ENCODE measurements at places on chromosomes 7 and 10. TPM values are rescaled to one million over a fixed set of nuclear protein-coding genes. Genes with fewer than 3 reads are reported as not detected.
A peak's percentile ranks its signal among the peaks of the same experiment; 100 is the strongest.

GRCh38 chr10:67506083-67506756, 189.8 kb downstream of the CTNNA3 start:
- no peaks in the 10 kb centered on the region for H3K36me3 ChIP-seq
- no peak overlapping the region for H3K27ac ChIP-seq
- no peaks in the 10 kb centered on the region for H3K27me3 ChIP-seq
- no peak overlapping the region for H3K4me3 ChIP-seq
- no peaks in the 10 kb centered on the region for H3K4me1 ChIP-seq

DNA sequence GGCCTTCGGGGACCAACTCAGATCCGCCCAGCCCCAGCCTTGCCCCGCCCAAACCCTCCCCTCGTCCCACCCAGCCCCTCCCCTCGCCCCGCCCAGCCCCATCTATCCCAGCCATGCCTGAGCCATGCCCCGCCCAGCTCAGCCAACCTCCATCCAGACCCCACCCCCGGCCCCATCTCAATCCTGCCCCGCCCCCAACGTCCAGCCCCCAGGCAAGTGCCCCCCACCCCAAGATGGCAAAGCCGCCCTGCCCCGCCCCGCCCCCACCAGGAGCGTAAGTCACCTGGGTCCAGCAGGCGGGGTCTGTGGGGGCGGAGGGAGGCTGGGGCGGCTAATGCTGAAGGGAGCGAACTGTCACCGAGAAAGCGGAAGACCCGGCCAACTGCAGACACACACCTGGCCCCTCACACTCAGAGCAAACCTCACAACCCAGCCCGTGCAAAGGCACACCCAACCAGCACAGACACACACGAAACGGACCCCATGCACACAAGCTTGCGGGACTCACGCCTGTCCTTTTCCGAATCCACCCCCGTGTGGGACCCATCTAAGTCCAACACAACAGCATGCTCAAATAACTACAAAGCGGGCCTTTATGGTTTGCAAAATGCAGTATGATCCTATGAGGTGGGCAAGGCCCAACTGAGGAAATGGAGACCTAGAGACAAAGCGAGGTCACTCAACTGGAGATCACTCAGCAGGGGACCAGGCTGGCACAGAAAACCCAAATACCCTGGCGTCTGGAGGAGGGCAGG, 11.5 kb upstream of the OGA start:
- H3K36me3 ChIP-seq: no peaks in the 10 kb centered on the region
- H3K27ac ChIP-seq: peak overlapping the region; percentile 22
- no peaks in the 10 kb centered on the region for H3K27me3 ChIP-seq
- DNase-seq: peak; percentile 75
- no peak overlapping the region for H3K4me3 ChIP-seq

DNA sequence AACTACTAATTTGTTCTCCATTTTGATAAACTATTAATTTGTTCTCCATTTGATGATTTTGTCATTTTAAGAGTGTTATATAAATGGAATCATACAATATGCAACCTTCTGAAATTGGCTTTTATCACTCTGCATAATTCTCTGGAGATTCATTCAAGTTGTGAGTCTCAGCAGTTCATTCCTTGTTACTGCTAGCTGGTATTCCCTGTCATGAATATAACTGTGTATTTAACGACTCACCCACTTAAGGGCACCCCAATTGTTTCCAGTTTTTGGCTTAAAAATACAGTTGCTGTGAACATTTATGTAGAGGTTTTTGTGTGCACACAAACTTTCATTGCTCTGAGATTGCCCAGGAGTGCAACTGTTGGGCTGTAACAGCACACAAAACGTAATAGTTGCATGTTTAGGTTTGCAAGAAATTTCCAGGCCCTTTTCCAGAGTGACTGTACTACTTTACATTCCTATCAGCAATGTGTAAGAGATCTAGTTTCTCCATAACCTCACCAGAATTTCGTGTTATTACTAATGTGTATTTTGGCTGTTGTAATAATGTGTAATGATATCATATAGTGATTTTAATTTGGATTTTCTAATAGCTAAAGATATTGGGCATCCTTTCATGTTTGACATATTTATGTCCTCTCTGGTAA, 153.2 kb upstream of the ADCY1 start:
- H3K4me3 ChIP-seq: no peak overlapping the region
- no peaks in the 10 kb centered on the region for H3K27me3 ChIP-seq
- no peak for DNase-seq
- H3K36me3 ChIP-seq: no peaks in the 10 kb centered on the region
- no peaks in the 10 kb centered on the region for H3K4me1 ChIP-seq

GRCh38 chr10:44415121-44415520, 30.2 kb upstream of the CXCL12 start:
- no peak for DNase-seq
- no peak overlapping the region for H3K27ac ChIP-seq
- no peaks in the 10 kb centered on the region for H3K4me1 ChIP-seq

- H3K27me3 ChIP-seq: no peaks in the 10 kb centered on the region
- H3K4me1 ChIP-seq: no peaks in the 10 kb centered on the region
- H3K36me3 ChIP-seq: no peaks in the 10 kb centered on the region
- H3K27ac ChIP-seq: no peak overlapping the region
- DNase-seq: no peak
- no peak overlapping the region for H3K4me3 ChIP-seq
These were observed 10.9 kb downstream of the MKI67 start for GRCh38 chr10:128115356-128115755.

DNA sequence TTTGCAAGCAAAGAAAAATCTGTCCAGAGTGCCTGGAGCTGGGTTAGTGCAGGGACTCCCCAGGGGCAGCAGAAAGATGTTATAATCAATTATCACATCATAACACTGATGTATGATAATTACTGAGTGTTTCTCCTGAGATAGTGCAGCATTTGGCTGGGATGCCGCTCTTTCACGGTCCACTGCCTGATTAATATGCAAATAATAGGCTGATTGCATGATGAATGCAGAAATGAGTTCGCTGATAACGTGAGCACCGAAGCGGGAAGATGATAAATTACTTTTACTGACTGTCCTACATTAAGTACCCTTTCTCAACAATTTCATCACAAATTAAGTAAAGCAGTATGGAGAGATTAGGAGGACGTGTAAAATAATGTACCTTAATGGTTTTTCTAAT, 71.4 kb upstream of the SH2B2 start:
- peaks cover 29% of the 10 kb centered on the region for H3K36me3 ChIP-seq
- H3K27ac ChIP-seq: no peak overlapping the region
- no peaks in the 10 kb centered on the region for H3K4me1 ChIP-seq
- no peak for DNase-seq
- no peaks in the 10 kb centered on the region for H3K27me3 ChIP-seq
- H3K4me3 ChIP-seq: no peak overlapping the region

DNA sequence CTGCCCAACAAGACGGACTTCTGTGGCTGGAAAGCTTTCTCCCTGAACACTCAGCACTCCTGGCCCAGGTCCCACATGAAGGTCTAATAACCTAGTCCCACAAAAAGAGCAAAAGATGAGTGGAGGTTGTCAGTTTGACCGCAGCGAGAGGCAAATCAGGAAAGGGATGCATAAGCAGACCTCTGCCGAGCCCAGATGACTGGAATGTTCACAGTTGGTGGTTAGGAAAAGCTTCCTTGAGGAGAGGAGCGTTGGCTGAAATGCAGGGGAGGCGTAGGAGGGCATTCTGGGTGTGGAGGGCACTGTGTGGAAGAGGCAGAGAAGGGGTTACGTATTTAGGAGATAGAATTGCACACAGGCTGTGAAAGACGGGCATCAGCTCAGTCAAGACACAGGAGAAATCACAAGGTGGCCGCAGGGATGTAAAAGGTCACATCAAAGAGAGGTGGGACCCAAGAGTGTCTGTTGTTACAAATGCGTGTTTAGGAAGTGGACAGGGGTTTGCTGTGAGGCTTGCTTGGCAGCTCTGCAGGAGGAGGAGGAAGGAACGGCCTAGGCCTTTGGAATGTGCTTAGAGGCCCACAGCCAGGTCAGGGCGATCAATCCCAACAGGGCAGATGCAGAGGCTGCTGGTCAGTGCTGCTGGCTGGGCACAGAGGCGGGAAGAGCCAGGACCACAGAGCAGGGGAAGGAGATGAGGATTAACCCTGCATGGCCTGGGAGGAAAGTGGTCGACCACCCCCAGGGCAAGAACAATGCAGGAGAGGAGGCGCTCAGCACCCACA, 133.5 kb downstream of the VIPR2 start:
- no peak for DNase-seq
- no peaks in the 10 kb centered on the region for H3K27me3 ChIP-seq
- no peak overlapping the region for H3K27ac ChIP-seq
- no peaks in the 10 kb centered on the region for H3K36me3 ChIP-seq

The PLAC9 gene
- total RNA-seq: 82.9 TPM

DNA sequence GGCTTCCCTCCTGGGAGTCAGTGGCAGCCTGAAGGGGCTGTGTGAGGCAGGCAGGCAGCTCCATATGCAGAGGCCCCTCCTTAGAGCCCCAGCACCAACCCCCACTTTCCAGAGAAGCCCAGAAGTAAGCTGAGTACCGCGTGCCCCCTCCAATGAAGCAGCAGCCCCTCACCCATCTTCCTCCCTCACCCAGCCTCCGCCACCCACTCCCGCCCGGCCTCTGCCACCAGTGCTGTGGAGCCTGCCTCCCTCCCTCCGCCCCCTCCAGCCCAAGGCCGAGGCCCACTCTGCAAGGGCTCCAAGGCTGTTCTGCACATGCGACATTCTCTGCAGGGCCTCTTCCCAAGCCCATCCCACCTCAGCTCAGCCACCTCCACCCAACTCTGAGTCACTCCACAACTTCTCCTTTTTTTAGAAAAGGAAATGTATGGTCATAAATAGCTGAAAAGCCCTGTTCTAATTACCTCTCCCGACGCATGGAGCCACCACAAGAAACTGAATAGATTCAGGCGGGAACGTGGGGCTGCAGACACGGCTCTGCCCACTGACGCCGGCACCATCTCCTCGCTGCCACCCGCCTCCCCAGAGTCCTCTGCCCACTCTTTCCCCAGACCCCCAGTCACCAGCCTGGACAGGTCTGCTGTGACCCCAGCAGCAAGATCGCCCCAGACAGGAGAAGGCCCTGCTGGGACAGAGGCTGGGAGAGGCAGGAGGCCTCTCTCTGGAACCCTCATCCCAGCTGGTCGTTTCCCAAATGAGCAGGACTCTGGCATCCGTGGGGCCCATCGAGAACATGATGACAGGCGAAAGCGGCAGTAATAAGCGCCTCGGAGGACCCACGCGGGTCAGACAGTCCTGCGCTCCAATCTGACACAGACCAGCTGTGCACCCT, 213.9 kb downstream of the MAD1L1 start:
- DNase-seq: peak; percentile 78
- H3K4me3 ChIP-seq: no peak overlapping the region
- H3K4me1 ChIP-seq: peaks cover 12% of the 10 kb centered on the region
- no peaks in the 10 kb centered on the region for H3K27me3 ChIP-seq
- no peaks in the 10 kb centered on the region for H3K36me3 ChIP-seq
- H3K27ac ChIP-seq: peak overlapping the region; percentile 76

DNA sequence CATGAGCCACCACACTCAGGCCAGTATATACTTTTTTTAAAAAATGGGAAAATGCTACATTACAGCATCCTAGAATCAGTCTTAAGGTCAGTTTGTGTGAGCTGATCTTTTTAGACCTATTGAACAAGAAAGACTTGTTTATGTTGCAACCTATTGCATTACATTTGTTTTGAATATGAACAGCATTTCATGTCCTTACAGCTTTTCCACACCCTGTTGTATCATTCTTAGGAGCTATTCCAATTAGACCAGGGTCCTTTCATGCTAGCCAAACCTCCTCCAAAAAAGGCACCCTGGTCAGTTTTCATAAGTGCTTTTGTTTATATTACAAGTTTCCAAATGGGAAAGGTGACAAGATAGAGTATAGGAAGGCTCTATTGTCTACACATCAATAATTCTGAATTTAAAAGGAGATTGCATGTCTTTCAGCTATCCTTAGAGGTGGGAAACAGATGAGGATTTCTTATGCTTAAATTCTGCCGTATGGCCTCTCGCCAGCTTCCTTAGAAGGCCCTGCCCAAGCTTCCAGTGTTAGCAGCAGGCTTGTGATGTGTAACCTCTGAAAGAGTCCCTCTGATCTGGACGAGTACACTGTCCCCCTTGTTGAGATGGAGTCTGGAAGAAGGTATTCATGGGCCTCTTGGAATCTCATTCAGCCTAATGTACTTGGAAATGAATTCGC, 171.9 kb downstream of the OTUD1 start:
- H3K36me3 ChIP-seq: no peaks in the 10 kb centered on the region
- H3K27me3 ChIP-seq: no peaks in the 10 kb centered on the region
- no peaks in the 10 kb centered on the region for H3K4me1 ChIP-seq
- H3K27ac ChIP-seq: no peak overlapping the region

The ZC3HAV1 gene
- total RNA-seq: 36.7 TPM

- no peaks in the 10 kb centered on the region for H3K27me3 ChIP-seq
- H3K4me1 ChIP-seq: no peaks in the 10 kb centered on the region
- H3K36me3 ChIP-seq: no peaks in the 10 kb centered on the region
- no peak for DNase-seq
These were observed 266.7 kb downstream of the PRKG1 start for GRCh38 chr10:51340845-51341610.

The CCDC201 gene
- total RNA-seq: not detected

The OTUD1 gene
- 32.8 TPM for total RNA-seq

DNA sequence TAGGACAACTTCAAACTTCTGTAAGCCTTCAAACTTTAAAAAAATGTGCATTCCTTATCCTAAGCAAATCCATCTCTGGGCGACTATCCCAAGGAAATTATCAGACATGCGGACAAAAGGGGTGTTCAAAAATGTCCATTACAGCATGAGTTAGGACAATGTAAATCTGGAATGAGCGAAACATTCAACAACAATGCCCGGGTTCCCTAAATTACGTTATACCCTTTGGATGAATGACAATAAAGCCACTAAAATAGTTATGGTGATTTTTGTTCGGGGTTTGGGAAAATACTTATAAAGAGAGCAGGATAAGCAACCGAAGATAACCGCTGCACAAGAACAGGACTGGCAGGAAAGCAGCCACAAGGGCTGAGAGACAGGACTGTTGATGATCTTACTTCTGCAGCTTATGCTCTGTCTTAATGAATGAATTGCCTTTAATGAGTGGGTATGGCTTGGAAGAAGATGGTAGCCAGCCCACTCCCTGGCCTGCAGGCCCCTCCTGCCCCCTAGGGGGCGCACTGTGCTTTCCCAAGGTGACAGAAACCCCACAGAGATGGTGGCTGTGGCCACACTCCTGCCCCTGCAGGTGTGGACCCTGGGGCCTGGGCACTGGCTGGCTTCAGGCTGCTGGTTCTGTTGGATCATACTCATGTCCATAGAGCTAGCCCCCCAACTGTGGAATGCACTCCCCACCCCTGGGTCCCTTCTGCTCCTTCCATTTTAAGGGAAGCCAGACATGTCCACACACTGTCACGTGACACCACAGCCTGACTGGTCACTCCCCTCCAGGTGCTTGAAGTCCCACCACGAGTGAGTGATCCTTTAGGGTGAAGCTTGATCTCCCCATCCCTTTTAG, 45.0 kb downstream of the ZCCHC24 start:
- DNase-seq: peak; percentile 86
- H3K27me3 ChIP-seq: no peaks in the 10 kb centered on the region
- peak overlapping the region; percentile 83 for H3K27ac ChIP-seq
- H3K36me3 ChIP-seq: no peaks in the 10 kb centered on the region

DNA sequence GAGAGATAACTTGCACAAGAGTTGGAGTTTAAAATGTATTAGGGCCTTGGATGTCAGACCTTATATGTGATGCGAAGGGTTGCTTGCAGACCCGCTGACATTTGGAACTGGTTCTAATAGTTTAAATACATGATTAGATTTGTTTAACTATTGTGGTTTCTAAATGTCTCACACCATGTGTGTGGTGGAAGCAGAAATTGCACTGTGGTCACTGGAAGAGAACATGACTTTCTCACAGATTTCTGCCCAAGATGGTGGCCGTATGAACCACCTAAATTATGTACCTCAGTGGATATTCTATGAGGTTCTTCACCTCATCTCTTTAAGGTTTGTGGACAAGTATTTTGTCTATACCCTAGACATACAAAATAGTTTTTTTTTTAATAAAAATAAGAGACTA, 8.2 kb upstream of the C1QL3 start:
- no peak for DNase-seq
- H3K4me3 ChIP-seq: no peak overlapping the region
- no peak overlapping the region for H3K27ac ChIP-seq
- no peaks in the 10 kb centered on the region for H3K4me1 ChIP-seq
- H3K27me3 ChIP-seq: no peaks in the 10 kb centered on the region

Data from upper lobe of left lung (tissue), 6 donors.